ENCODE measurements at places on chromosomes 16 and 17.

DNA sequence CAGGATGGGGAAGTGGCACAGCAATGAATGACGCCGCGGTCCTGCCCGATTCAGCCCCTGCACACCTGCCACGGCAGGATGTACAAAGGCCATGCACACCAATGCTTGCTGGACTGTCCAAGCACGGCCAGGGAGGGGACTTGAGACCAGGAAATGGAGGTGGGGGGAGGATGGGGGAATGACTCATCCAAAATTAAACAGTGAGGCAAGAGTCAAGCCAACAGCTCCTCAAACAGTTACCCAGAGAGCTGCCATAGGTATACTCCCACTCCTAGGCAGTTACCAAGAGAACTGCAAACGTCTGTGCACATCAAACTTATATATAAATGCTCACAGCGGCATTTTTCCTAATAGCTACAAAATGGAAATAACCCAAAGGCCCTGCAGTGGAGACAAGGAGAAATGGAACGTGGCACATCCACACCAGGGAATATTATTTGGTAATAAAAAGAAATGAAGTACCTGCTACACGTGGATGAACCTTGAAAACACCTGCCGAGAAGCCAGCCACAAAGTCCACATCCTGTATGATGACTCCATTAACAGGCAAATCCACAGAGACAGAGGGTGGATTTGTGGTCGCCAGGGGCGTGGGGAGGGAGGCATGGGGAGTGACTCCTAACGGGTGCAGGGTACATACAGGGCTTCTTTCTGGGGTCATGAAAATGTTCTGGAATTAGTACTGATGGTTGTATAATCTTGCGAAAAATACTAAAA, 54.1 kb downstream of the VAC14 start:
- DNase-seq = peak; percentile 30

GRCh38 chr17:81183807-81184206, 17.8 kb upstream of the AATK start:
- DNase-seq = no peak

GRCh38 chr16:3175157-3176093, 12.6 kb upstream of the OR1F1 start:
- no peak for DNase-seq

- no peak for DNase-seq
Measured at GRCh38 chr16:89341279-89341678, 123.8 kb downstream of the ZNF778 start.

DNA sequence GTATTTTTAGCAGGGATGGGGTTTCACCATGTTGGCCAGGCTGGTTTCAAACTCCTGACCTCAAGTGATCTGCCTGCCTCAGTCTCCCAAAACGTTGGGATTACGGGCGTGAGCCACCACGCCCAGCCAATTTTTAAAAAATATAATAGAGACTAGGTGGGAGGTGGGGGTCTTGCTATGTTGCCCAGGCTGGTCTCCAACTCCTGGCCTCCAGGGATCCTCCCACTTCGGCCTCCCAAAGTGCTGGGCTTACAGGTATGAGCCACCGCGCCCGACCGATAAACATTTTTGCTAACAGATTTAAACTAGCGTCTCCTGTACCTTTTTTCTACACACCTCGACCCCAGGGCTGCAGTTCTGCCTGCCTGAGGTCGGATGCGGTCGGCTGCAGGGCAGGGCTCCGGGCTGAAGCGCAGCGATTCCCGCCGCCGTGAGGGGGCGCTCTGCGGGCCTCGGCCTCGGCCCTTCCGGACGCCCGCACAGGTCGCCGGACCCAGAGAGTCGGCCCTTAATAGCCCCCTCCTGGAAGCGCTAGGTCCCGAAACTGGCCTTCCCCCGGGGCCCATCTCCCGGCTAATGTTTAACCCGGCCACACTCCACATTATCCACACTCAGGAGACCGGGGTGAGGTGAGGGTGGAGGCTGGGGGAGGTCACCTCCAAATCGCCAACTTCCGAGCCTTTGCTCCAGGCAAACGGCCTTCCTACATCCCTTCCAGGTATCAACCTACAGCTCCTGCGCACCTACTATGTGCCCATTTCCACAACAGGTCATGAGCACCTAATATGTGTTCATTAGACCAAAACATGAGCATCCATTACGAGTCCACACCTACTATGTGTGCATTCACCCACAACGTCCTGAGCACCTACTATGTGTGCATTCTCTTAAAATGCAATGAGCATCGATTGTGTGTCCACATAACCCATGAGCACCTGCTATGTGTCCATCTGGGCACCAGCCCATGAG, 2.0 kb upstream of the GLIS2 start:
- no peak for DNase-seq

- DNase-seq = no peak
Measured at GRCh38 chr16:24836836-24837235, 8.9 kb upstream of the SLC5A11 start.

DNA sequence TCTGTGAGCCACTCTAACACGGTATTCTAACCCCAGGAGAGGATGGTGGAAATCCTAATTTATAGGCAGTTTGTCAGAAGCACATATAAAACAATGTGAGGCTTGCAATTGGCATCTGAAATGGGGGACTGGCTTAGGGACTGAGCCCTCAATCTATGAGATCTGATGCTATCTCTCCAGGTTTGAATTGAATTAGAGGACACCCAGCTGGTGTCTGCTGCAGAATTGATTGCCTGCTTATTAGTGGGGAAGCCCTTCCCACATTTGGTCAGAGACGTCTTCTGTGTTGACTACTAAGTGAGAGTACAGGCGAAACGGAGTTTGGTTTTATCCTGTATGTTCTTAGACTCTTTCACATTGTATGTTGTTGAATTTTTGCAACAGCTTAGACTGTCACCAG, 13.6 kb upstream of the TMIGD1 start:
- DNase-seq = no peak

DNA sequence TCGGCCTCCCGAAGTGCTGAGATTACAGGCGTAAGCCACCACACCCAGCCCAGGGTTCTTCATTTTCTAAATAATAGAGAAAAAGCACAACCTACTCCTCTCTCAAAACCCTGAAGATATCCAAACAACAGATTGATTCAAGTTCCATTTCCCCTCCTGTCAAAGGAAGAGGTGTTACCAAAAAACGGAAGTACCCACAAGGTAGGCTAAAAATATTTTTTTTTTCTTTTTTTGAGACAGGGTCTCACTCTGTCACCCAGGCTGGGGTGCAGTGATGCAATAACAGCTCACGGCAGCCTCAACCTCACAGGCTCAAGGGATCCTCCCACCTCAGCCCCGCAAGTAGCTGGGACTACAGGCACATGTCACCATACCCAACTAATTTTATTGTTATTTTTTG, 18.9 kb downstream of the UTP6 start:
- DNase-seq = no peak

DNA sequence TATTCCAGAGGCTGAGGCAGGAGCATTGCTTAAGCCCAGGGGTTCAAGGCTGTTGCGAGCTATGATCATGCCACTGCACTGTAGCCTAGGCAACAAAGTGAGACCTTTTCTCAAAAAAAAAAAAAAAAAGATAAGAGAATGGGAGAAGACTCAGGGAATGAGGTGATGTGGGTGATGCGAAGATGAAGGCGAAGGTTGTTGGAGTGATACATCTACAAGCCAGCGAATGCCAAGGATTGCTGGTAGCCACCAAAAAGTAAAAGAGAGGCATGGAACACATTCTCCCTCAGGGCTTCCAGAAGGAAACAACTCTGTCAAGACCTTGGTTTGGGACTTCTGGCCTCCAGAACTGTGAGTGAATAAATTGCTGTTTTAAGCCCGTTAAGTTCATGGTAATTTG, 26.0 kb upstream of the CNEP1R1 start:
- no peak for DNase-seq

- no peak for DNase-seq
Measured at GRCh38 chr17:33200587-33200986, 92.5 kb downstream of the ASIC2 start.

Data from CD4-positive, alpha-beta T cell (primary cell).